Ascending aorta (tissue), 2 donors: ENCODE measurements at places on chromosomes 3 and 15.

- DNase-seq, result no peak
These were observed 388.0 kb upstream of the LMCD1 start for GRCh38 chr3:8113626-8114025.

DNA sequence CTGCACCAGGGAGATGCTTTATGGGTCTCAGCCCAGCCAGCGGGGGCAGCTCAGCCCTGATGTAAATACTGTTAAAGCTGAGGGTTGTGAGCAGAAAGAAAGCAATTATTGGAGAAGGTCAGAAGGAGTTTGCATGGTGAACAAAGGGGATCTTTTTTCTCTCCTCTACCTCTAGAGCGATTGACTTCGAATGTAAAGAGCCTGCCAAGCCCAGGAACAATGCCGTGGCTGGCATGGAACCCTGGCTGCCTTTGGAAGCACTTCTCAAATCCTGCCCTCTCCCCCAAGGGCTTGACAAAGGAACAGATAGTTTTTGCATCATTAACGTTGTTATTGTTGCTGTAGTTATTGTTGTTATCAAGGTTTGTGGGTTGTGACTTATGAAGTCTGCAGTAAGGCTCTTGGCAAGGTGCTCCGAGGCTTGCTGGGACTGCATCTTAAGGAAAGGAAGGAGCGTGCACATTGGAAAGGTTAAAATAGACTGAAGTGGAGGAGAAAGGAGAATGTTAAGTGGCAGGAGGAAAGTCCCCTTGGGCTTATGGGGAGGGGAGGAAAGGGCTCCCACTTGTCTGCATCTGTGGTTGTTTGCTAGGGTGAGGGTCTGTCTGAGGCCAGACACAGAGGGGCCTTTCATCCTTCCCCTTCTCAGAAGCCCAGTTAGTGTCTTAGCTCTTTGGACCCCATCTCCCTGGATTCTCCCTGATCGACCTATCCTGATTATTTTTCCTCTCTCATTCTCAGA, 16.7 kb downstream of the PDIA5 start:
- DNase-seq, result no peak

DNA sequence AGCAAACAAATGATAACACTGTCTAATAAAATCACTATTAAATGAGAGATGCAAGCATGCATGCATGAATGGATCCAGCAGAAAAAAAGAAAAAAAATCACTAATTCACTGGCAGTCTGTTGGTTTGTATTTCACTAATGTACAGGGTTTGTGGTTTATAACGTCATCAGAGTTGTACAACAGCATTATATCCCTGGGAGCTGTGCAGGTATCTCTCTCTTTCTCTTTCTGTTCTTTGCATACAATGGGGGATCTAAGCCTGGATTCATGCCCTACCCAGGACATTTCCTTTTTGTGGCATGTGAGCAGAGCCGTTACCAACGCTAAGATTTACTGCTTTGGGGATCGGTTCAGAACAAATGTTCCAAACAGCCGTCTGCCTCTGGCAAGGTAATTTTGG, 229.5 kb downstream of the SOX2 start:
- no peak for DNase-seq

DNA sequence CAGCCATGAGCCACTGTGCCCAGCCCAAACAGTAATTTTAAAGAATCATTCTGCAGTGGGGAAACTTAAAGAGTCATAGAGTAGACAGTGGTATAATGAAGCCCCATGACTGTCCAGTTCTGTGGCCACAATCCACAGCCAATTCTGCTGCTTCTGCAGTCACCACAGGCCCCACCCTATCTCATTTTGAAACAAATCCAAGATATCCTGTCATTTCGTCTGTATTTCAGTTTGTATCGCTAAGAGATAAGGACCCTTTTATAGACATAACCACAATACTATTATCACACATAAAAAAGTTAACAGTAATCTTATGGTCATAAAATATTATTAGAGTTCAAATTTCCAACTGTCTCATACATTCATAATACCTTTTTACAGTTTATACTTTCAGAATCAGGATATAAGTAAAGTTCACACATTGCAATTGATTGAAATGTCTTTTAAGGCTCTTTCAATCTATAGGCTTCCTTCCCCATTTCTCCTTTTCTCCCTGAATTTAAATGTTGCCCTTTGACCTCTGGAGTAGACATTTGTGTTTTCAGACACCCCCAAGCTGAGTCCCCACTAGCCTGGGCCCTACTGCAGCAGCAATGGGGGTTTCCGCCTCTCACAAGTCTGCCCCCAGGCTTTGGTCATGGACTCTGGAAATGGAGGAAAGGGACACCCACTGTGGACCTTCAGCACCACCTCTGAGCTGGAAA, 4.2 kb upstream of the NUP210 start:
- no peak for DNase-seq

GRCh38 chr3:71186801-71187200, 396.7 kb downstream of the FOXP1 start:
- DNase-seq, result no peak

GRCh38 chr3:131038326-131038725, 11.6 kb downstream of the NEK11 start:
- no peak for DNase-seq

DNA sequence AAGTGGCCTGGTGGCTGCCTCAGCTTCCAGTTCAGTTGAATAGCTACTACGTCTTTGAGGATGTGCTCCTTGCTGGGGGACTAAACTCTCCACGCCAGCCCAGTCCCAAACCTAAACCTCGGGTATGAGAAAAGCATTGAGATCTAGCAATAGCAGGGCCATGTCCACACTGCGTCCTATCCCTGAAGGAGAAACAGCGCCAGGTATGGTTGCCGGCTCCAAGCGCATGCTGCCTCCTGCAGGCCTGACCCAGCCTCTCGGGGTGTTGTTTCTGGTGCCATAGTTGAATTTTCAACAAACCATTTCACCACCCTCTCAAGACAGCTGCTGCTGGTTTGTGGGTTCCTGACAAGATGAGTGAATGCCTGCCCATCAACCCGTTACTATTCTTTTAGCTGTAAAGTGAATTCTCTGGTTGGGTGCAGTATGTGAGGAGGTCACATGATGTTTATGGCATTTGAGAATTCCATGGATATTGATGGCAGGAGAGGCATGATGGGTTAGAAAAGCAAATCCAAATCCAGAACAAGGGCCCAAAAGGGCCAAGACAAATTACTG, 13.0 kb upstream of the SLC28A1 start:
- DNase-seq, result peak; percentile 58

GRCh38 chr3:106257172-106257571, 388.4 kb upstream of the CBLB start:
- DNase-seq, result no peak

GRCh38 chr3:194541483-194541882, 54.7 kb upstream of the ATP13A3 start:
- DNase-seq, result no peak

DNA sequence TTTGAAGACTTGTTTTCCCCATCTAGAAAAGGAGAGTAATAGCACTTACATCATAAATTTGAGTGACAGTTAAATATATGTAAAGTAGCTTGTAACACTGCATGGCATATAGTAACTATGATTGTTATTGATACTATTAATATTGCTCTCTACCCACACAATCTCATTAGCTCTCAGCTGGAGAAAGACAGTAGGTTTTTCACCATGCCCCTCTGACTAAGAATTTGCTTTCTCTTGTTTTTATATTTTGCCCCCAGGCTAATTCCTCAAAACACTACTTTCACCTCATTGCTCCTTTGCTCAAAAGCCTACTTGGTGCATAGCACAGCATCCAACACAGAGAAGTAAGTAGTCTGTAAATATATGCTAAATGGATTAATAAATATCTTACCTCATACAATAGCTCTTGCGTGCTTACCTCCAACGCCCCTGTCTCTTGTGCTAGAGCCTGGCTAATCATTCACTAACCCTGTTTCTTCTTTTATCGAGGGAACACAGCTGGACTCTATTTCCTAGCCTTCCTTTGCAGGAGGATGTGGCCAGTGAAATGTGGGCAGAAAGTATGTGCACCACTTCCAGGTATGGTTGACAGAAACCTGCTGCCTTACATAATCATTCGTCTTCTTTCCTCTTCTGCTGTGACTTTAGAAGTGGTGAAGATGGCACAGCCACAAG, 190.0 kb downstream of the PLCH1 start:
- DNase-seq, result no peak

DNA sequence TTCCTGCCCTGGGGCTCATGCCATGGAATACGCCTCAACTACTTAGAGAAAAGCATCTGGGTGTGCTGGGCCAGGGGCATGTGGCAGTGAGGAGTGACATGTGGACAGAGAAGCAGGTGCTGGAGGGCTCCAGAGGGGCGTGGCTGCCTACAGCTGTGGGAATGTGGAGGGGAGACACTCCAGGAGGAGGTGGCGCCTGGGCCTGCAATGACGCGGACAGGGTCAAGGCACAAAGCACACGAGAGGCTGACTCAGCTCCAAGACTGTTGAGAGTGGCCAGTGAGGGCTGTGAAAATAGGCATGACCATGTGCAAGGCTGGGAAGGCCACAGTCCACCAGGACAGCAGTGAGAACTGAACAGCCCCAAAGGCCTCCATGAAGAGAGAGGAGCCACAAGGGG, 48.5 kb downstream of the PTH1R start:
- no peak for DNase-seq

DNA sequence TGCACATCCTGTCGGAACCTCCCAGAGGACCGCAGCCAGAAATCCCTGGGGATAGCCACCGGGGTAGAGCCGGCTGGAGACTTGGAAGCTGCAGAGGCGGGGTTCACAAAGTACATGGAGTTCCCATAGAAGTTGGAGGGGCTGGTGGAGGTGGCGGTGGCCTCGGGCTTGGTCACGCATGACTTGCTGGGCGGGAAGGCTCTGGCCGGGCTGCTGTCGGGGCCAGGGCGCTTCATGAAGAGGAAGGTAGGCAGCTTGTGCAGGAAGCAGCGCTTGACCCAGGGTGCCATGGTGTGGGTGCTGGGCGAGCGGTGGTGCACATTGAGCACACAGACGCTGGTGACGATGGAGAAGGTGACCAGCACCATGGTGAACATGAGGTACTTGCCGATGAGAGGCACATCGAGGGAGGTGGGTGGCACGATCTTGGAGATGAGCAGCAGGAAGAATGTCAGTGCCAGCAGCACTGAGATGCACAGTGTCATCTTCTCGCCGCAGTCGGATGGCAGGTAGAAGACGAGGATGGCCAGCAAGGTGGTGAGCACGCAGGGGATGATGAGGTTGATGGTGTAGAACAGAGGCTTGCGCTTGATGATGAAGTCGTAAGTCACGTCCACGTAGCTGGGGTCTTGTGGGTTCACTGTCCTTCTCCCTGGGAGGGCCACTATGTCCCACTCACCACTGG, 8.4 kb upstream of the CHRNA3 start:
- no peak for DNase-seq

DNA sequence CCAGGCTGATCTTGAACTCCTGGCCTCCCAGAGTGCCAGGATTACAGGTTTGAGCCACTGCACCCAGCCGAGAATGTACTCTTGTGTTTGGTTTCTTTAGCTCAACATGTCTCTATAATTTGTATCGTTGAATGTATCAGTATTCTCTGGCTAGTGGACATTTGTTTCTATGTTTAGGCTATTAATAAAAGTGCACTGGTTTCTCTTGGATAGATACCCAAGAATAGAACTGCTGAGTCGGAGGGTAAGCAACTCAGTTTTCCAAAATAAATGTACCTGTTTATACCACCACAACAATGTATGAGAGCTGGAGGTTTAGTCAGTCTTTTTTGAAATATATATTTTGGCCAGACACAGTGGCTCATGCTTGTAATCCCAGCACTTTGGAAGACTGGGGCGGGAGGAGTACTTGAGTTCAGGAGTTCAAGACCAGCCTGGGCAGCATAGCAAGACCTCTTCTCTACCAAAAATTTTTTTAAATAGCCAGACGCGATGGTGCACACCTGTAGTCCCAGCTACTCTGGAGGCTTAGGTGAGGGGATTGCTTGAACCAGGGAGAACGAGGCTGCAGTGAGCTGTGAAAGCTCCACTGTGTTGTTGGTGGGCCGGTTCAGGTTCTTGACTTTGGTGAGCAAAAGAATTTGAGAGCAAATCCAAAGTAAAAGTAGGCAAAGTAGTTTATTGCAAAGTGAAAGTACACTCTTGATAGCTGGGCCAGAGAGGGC, 7.7 kb upstream of the IVD start:
- no peak for DNase-seq

DNA sequence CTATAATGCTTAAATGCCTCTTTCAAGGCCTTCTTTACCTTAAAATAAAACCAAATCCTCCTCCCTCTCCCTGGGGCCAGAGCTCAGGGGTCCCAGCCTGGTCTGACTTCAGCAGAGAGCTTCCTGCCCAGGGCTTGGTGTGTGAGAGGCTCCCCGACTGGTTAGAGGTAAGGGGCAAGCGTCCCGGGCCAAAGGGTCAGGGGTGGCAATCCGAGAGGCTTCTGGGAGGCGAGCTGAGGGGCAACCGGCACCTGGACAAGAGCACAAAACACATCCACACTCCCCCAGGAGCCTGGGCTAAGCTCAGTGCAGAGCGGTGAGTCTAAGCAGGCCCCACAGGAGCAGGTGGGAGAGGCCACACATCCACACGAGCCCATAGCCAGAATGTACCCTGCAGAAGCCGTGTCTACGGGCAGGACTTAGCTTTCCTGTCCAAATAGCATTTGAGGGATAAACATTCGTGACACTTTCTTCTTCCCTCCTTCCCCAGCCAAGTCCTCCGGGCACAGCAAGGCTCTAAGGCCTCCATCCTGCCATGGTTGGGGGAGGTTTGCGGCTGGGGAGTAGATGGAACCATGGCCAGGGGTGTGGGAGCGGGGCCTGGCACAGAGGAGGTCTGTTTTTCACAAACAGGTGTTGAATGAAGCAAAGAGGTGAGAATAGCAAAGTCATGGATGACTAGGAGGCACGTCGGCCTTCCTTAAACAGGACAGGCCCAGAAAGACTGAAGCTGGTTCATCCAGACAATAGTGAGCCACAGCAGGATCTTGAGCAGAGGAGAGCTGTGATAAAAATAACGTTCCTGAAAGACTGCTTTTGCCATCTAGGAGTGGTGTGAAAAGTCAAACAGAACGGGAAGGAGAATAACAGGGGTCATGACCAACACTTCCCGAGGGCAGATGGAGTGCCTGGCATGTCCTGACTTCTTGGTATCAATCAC, 98.7 kb upstream of the IQSEC1 start:
- DNase-seq, result no peak

- DNase-seq, result no peak
These were observed 128.3 kb downstream of the ATP10A start for GRCh38 chr15:25734680-25735355.

GRCh38 chr3:38005076-38006020, 14.8 kb downstream of the VILL start:
- DNase-seq, result no peak

DNA sequence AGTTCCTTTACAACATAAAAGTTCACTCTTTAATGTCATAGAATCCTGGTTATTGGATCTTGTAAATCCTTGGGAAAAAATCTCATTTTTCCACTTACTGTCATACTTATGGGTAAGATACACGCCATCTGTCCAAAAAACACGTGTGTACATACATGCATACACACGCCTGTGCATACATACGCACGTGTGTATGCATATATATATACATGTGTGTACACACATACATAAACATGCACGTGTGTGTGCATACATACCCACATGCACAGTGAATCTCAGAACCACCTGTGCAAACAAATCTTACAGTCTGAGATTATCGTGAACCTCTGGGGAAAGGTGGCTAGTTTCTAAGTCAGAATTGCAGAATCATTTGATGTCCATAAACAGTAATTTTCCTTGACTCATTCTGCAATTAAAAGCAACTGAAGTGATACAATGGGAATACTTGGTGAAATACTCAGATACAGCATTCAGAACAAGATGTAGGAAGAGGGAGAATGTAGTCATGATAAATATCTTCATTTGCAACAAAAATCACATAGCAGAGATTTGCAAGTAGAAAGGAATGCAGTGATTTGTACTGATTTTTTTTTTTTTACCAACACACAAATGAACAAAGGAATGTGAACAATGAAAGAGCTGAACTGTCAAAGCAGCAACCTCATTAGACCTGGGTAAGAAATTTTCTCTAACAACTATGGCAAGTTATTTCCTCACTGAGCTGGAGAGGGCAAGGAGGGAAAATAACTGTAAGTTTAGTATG, 160.6 kb upstream of the POU1F1 start:
- DNase-seq, result no peak
